ENCODE measurements at places on chromosomes 6 and 20.

- DNase-seq = no peak
Observed at GRCh38 chr20:15446373-15446772, 1109.0 kb upstream of the FLRT3 start.

GRCh38 chr6:44496665-44497369 lies 109.3 kb downstream of the CDC5L start:
- peak; percentile 64 for DNase-seq

DNA sequence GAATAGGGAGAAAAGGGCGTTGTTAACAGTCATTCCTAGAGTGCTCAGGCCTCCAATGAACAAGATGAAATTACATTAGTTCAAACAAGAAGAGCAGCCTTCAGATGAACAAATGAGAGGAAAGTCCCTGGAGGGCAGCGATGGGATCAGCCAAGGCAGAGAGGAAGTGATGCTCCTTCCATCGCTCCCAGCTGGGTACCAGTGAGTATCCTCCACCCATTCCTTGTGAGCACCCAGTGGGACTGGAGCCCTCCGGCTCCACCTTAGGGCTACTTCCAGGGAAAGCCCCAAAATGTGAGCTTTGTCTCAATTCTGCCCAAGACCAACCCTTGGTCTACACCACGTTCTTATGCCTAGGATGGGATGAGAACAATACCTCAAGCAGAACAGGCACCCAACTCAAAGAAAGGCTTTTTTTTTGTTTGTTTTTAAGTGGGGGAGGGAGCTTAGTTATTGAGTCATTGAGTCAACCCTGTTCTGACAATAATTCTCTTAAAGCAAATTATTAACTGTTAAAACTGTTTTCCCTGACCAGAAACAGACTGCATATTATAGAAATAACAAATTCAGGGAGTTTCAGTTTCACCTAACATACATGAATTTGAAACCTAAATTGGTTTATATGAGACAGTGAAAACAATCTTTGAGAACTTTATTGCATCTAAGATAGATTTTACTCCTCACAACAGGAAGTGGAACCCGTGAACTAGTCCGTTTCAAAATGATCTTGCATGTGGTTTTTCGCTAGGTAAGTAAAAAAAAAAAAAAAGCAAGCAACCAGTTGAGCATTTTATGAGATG lies 106.9 kb downstream of the IPCEF1 start:
- no peak for DNase-seq

DNA sequence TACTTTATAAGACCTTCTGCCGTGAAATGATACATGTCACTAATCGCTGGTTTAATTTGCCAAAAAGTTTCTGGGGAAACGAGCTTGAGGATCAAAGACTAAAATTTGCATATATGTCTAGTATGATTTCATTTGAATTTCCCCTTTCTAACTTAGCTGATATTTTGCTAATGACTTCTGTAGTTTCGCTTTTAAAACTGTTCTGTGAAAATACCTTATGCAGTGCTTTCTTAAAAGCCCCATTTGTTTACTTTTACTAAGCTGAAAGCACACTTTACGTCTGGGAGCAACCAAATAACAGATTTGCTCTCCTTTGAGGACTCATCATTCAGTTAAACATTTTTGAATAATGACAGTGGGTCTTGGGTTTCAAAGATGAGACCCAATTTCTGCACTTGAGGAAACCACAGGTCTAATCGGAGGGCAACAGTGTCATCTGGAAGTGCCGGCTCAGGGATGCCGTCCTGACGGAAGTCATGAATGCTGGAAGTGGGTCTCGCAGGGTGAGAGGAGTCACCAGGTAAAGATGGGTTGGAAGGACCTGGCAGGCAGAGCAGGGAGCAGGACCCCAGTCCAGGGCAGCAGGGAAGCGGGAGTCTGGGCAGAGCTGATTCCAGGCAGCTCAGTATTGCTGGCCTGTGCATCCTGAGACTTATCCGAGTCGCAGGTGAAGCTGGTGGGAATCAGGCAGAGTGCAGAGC lies 33.2 kb downstream of the PLEKHG1 start:
- DNase-seq = no peak

All from fibroblast of mammary gland (primary cell).